ENCODE measurements at places on chromosomes 3 and 15. TPM values are rescaled to one million over a fixed set of nuclear protein-coding genes. Genes with fewer than 3 reads are reported as not detected.

Gene STARD5
- 8.0 TPM for total RNA-seq

Gene ARHGAP31
- 4.5 TPM for total RNA-seq

Gene NRROS
- 20.0 TPM for total RNA-seq

Gene KLHL25
- total RNA-seq: 11.4 TPM

Gene GOLGA8T
- not detected for total RNA-seq

Measured in CD4-positive, alpha-beta memory T cell (primary cell).